Fibroblast of skin of abdomen (primary cell): ENCODE measurements at places on chromosomes 13 and 19.

DNA sequence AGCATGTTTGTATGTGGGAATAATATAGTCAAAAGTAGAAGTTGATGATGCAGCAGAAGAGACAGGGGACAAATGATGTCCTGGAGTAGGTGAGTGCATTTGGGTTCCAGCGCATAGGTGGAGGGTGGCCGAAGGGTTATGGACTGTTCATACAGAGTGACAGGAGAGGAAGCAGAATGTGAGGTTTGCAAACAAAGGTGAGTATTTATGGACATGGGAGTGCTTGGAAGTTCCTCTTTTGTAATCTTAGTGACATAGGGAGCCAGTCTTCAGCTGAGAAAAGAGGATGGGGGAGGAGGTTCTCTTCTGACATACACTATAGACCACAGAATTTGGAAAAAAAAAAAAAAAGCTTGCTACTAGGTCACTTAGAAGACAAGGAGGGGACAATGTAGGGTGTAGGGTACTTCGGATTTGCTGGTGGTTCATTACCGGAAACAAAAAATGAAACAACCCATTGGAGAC is 331.6 kb downstream of the DLEU7 start:
- DNase-seq, result no peak

DNA sequence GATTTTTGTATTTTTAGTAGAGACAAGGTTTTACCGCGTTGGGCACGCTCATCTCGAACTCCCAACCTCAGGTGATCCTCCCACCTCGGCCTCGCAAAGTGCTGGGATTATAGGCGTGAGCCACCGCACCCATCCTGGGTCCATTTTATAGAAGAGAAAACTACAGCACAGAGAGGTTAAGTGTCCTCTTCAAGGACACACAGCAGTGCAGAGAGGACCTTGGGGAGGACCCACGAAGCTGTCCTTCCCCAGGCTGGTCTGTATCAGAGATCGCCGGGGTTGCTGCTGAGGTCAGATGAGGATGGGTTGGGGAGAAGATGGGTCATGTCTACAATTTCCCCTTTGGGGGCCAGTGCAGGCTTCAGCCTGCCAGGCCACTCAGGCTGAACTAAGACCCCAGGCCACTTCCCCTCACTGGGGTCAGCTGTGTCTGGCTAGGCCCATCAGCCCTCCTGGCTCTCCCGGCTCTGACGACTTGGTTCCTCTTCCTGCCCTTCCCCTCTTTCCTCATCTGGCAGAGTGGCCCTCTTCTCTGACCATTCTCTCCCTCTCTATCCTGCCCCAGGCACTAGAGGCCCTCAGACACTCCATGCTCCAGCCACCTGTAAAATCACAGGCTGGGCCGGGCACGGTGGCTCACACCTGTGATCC is 9.6 kb downstream of the MYO1F start:
- no peak for DNase-seq

GRCh38 chr19:21593008-21593481 is 87.6 kb downstream of the ZNF429 start:
- DNase-seq, result no peak

DNA sequence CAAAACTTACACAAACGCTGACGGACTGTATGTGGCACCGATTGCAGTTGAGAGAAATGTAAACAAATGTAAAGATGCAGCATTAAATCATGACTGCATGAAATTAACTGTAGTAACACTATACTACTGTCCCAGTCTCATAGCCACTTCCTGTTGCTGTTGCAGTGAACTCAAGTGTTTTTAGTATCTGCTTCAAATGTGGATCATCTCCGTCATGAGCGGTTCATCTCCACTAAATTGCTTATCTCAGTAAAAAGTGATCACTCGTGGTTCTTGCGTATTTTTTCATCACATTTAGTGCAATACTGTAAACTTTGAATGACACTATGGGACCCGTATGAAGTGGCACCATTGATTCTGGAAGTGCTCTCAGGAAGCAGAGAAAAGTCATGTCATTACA is 60.3 kb upstream of the RNF113B start:
- no peak for DNase-seq

GRCh38 chr13:41284512-41285288 is 21.3 kb upstream of the MTRF1 start:
- DNase-seq, result peak; percentile 60

- peak; percentile 28 for DNase-seq
These were observed 174.4 kb downstream of the NUFIP1 start for GRCh38 chr13:44814836-44815235.

GRCh38 chr19:52638601-52639000 is 446 bp upstream of the ZNF83 start:
- DNase-seq, result no peak

- no peak for DNase-seq
These were observed 4.2 kb downstream of the RCBTB1 start for GRCh38 chr13:49580980-49581680.

GRCh38 chr13:46593398-46593797 is 40.4 kb downstream of the LRCH1 start:
- no peak for DNase-seq

GRCh38 chr13:90493667-90494066 is 853.8 kb upstream of the MIR17HG start:
- no peak for DNase-seq

DNA sequence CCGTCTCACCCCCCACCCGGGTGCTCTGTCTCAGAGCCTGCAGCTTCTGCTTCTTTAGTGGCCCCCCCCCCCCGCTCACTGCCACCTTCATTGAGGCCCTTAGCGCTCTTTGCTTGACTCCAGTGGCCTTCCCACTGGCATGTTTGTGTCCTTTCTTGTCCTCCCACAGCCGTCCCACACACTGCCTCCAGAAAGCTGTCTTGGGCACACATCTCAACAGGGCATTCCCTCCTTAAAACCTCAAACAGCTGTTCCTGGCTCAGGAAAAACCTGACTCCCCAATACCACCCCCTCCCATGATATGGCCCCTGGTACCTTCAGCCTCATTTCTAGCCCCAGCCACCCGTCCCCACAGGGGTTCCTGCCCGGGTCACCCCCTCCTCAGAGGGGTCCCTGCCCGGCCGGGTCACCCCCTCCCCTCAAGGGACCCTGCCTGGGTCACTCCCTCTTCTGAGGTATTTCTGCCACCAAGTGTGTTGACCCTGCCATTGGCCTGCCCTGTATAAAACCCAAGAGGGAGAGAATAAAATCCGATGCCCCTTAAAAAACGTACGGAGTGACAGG is 8.9 kb downstream of the B3GLCT start:
- no peak for DNase-seq

- no peak for DNase-seq
These were observed 9.6 kb downstream of the MIR17HG start for GRCh38 chr13:91356919-91357612.

- peak; percentile 33 for DNase-seq
These were observed 20.2 kb upstream of the PNMA8B start for GRCh38 chr19:46515879-46516350.

GRCh38 chr19:55581823-55582223 is 1.2 kb upstream of the ZNF579 start:
- DNase-seq, result peak; percentile 31

DNA sequence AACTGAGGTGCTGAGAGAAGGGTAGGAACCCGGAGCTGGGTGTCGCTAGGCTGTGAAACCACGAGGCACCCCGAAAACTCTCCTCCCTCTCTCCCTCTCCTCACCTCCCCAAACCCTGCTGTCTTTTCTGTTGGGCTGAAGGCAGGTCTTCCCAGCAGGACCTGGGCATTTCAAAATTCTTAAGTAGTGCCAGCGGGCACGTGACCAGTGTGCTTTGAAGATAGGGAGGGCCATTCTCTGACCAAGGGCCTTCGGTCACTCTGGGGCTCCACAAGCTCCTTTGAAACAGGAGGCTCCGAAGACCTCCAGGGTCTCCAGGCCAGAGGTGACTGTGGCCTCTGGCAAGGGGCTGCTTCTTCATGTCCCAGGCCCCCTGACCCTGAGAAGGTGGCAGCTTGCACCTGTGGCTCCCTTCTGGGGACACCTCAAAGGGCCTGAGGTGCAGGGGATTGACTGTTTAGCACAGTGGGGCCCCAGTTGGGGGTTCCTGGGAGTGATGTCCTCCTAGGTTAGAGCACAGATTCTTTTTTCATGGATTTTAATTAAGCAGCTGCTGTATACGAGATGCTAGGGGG is 48.3 kb downstream of the DNM2 start:
- DNase-seq, result no peak

DNA sequence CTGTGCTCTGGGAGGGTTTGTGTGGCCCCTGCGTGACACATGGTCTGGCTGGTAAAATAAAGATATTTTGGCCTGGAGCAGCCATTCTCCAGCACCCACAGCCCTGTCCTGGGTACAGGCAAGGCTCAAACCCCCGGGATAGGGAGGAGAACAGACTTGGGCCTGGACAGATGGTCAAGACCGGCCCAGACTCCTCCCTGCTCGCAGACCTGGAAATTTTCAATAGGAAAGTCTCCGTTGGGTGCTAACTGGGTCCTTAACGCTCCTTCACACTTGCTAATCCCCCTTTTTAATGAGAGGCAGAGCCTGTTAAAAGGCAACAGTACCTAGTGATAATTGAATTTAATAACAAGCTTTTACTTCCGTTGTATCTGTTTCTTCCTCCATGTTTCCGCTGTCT is 2.5 kb downstream of the PALM start:
- no peak for DNase-seq

DNA sequence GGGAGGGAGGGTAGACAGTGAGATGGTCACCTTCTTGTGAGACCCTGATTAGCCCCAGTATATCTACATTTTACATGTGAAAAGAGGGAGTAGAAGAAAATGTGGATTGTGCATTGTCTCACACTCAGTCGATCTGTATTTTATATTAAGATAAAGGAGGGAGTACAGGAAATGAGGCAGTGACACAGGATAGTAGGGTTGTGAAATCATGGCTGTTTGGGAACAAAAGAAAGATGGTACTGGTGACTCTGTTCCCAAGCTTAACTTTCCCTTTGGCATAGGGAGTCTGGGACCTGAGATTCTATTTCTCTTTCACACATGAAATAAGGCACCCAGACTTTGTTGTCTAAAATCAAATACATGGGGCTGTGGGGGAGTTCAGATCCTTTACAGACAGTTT is 194.7 kb downstream of the ABCC4 start:
- DNase-seq, result no peak

DNA sequence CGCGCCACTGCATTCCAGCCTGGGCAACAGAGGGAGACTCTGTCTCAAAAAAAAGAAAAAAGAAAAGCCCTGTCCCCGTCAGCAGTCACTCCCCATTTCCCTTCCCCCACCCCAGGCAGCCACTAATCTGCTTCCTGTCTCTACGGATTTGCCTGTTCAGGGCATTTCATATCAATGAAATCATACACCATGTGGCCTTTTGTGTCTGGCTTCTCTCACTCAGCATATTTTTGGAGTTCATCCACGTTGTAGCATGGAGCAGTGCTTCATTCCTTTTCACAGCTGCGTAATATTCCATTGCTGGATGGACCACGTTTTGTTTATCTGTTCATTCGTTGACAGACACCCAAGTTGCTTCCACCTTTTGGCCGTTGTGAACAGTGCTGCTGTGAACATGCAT is 36.1 kb upstream of the KLF2 start:
- peak; percentile 54 for DNase-seq

- DNase-seq, result no peak
These were observed 555.2 kb upstream of the MIR17HG start for GRCh38 chr13:90792335-90792734.

DNA sequence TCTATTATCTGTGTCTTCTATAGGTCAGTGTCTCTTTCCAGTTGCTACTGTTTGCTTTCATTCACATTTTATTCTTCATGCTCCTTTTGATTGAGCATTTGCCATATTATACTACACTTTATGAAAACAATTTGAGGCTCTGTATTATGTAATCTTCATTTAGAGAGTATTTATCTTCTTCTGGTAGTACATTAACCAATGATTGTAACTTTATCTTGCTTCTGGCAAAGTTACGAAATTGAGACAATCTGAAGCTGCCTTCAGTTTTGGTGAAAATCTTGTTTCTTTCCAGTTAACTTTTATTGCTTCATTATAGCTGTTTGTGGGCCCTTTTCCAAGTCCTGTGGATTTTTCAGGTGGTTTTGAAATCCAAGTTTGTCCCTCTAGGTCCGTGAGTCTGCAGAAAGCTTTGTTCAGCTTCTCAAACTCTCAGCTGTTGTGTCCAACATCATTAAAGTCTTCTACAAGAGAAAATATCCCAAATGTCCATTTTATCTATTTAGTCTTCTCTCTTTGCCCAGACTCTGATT is 1255.4 kb upstream of the SPRY2 start:
- DNase-seq, result no peak

GRCh38 chr19:53132141-53132991 is at the start of gene ZNF415:
Gene ZNF415, minus strand, starts transcription at chr19:53132910. Its CDS starts 10,234 bp downstream, at chr19:53122676.
- DNase-seq, result peak; percentile 76

GRCh38 chr19:40623403-40624251 is 22.5 kb downstream of the LTBP4 start:
- DNase-seq, result peak; percentile 73

GRCh38 chr13:40388617-40389016 is 277.8 kb downstream of the FOXO1 start:
- DNase-seq, result no peak

DNA sequence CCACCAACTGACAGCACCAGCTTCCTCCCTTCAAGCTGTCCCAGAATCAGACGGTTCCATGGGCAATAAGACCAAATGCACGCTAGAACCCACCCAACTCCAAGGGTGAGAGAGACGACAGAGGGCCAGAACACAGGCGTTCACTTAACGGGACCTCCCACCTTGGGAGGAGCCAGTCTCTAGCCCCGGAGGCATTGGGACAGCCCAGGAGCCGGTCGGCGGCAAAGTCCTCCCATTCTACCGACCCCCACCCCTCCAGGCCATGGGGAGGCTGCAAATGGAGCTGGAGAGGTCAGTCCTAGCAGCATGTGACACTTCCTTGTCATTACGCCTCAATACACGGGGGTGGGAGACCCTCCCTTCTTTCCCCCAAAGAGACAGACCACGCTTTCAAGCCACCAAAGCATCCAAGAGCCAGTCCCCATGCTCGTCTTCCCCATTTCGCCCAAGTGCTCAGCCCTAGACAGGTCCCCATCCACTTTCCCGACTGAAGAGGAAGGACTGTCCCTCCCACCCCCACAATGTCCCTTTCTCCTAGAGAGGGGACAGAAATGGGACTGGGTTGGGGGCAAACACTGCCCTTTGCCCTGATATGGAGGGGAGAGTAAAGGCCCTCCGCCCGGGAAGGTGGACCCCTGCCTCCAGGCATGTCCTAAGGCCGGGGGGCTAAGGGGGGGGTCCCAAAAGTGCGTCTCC is 964 bp downstream of the KHSRP start:
- peak; percentile 40 for DNase-seq
